ENCODE measurements at places on chromosomes 1 and 21. TPM values are rescaled to one million over a fixed set of nuclear protein-coding genes. Genes with fewer than 3 reads are reported as not detected.
A peak's percentile ranks its signal among the peaks of the same experiment; 100 is the strongest.

- DNase-seq = no peak
These were observed at the start of gene IGSF21 for GRCh38 chr1:18107369-18108298. Gene IGSF21, plus strand, starts transcription at chr1:18107798. Its CDS starts 331 bp downstream, at chr1:18108129.

GRCh38 chr1:23927097-23927496, 13.9 kb upstream of the CNR2 start:
- DNase-seq = no peak

GRCh38 chr21:15442743-15443469, 286.9 kb upstream of the USP25 start:
- DNase-seq = no peak

DNA sequence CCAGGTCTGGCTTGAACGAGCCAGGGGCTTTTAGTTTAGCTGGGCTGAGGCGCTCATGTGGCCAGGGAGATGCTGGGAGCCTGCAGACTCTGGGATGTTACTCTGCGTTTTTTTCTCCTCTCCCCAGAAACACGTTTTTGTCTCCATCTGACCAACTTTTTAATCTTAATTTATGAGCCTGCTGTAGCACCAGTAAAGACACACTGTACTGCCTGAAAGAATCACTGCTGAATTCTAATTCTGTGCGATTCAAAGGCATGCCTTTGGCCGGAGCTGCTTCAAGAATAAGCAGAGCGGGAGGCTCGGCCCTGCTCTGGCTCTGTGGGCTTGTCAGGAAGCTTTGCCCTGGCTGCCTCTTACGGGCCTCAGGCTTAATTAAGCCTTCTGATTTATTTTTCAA, 129.5 kb downstream of the CAMTA1 start:
- DNase-seq = no peak

- no peak for DNase-seq
These were observed 727.8 kb upstream of the ADAMTS5 start for GRCh38 chr21:27694667-27695066.

DNA sequence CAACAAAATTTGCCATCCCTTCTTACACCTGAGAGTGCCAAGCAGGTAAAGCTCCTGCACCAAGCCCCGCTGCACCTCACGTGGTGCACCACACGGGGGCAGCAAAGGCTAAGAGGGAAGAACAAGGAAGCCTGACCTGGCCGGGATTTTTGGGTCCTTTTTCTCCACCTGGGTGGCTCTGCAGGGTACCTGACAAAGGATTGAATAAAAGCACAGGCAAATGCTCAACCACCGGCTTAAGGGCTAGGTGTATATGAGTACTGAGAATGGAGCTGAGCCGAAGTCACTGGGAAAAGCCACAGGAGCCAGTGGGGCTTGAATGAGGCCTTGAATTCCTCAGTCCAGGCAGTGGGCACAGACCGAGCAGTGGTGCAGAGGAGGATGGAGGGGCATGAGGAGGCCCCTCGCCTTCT, 36.4 kb downstream of the ZNF697 start:
- DNase-seq = peak; percentile 66

DNA sequence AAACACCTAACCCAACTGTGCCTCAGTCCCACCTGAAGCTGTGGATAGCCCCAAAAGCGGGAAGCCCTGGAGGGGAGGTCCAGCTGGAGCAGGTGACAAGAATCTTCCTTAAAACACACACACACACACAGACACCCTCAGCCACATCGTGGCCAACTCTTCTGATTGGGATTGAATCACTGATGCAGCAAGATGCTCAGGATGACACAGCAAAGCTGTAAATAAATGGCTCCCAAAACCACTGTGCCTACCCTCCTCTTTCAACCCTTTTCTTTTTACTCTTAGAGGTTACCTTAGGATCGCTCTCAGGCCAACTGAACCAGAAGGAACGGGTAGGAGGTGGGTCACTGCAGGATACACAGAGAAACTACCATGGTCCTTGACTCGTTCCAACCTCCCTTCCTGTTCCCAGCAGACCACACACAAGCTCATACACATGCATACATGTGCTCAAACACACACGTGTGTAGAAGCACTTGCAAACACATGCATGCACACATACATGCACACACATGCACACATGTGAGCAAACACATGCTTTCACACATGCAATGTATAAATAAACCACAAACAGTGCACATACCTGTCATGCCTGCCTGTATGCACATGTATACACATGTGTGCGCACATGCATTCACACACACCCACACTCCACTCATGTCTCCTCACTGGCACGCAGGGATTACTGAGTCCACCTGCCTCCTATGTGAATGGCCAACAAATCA, 14.4 kb downstream of the CAPN9 start:
- DNase-seq = no peak

- DNase-seq = no peak
These were observed 6.3 kb downstream of the VANGL1 start for GRCh38 chr1:115647919-115648650.

GRCh38 chr1:115764541-115764940, 4.0 kb downstream of the CASQ2 start:
- DNase-seq = peak; percentile 44

DNA sequence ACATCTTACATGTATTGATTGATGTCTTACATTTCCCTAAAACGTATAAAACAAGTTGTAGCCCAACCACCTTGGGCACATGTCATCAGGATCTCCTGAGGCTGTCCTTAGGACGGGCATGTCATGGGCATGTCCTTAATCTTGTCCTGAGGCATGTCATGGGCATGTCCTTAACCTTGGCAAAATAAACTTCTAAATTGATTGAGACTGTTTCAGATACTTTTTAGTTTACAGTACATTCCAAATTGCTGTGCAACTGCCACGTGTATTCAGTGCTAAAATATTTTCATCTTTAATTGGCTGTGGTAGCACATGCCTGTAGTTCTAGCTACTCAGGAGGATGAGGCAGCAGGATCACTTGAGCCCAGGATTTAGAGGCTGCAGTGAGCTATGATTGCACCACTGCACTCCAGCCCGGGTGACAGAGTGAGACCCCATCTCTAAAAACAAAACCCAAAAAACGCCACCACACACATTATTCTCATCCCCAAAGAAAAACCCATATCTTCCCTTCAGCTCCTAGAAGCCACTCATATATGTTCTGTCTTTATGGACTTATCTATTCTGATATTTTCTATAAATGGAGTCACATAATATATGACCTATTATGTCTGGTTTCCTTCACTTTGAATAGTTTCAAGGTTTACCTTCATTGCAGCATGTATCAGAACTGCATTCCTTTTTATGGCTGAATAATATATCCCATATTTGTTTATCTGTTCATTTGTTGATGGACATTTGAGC, 96.0 kb upstream of the BTG3 start:
- DNase-seq = no peak

DNA sequence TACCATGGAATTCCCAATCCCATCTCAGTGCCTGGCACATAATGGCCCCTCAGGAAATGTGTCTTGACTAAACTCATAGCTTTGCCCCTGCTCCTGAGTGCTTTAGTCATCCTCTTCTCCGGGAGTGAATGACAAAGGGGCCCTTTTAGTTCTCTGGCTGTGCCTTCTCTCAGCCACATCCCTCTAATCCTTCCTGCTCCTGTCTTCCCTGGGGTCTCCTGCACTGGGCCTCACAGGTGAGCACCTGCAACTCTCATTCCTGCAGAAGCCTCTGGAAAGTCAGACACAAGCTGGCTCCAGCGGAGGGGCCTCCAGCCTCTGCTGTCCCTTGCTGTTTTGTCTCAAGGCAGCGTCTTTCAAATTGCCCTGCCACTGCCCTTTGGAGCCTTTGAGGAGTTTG, 14.0 kb upstream of the ETV3L start:
- no peak for DNase-seq

- DNase-seq = no peak
These were observed 12.4 kb downstream of the LAMC2 start for GRCh38 chr1:183198463-183198862.

- no peak for DNase-seq
These were observed 71.2 kb downstream of the CASZ1 start for GRCh38 chr1:10724948-10725847.

- no peak for DNase-seq
These were observed 85.6 kb downstream of the GREM2 start for GRCh38 chr1:240526312-240526711.

- DNase-seq = no peak
These were observed 816.9 kb downstream of the PLA2G4A start for GRCh38 chr1:187645651-187646050.

GRCh38 chr1:200128944-200129879, 101.7 kb downstream of the NR5A2 start:
- DNase-seq = no peak

DNA sequence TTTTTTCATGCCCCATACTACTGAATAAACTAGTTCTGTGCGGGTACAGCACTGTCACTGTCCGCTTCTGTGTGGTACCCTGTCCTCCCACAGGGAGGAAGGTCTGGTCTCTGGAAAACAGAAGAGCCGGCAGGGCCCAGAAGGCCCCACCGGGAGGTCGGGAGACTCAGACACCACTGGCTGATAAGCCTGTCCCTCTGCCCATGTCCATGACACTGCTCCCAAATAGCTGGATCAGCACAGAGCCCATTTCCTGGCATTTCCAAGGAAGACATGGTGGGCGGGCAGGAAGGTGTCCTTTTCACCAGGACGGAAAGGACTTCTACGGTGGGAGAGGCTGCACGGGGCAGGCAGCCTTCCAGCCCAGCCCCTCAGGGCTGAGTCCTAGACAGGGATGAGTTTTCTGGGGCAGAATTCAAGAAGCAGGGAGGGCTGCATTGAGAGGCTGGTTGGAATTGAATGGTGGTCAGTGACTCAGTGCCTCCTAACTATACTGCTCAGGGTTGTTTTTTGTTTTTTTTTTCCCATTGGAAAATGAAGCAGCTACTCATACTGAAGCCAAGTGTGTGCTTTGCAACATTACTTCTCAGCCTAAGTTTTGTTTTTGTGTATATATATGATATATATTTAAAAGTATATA, 7.1 kb downstream of the PSRC1 start:
- peak; percentile 14 for DNase-seq

DNA sequence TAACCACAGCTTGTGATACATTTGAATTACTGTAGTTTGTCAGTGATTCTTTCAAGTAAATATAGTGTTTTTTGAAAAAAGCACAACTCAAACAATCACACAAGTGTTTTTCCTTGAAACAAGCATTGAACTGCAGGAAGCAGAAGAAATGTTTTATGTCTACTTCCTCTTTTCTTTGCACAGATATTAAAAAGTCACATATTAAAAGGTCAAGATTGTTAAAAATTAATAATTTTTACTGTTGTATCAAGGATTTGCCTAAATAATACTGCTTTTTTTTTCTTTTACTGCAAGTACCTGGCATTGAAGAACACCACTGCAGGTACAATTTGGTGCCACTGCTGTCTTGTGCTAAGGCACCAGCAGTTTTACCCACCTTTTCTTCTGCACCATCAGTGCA, 214.2 kb upstream of the C1orf105 start:
- no peak for DNase-seq

DNA sequence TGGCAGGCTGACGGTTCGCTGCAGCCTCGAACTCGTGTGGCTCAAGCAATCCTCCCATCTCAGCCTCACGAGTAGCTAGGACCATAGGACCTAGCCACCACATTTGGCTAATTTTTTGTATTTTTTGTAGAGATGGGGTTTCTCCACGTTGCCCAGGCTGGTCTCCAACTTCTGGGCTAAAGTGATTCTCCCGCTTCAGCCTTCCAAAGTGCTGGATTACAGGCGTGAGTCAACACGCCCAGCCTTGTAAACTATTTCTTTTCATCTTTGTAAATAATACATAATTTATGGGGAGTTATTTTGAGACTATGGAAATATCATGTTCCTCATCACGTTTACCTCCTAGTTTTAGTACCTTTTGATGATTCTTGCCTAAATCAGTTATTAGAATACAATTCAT, 906 bp upstream of the FBXO28 start:
- DNase-seq = no peak

DNA sequence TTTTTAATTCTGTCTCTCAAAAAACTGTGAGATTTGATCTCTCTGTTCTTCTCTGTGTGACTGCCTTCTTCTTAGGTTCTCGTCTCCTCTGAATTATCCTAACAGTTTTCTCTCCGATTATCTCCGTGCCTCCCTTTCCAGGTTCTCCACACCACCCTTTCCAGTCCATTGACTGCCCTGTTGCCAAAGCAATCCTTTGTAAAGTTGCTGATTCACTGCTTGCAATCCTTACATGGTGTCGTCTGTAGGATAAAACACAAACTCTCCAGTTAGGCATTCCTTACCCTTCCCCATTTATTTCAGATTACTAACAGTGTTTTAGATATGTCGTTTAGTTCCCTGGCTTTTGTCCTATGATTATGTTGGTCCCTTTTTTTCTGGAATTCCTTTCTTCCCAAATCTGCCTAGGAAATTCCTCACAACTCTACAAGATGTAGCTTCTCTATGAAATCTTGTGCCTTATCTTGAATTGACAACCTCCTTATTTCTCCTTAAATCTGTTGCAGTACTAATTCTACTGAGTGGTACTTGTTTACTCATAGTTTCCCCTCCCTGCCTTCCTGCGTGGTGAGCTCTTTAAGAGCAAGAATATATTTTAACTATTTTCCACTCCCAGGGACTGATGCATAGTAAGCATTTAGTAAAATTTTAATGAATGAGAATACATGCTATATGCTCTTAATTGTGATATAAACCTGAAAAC, 22.3 kb downstream of the RCOR3 start:
- no peak for DNase-seq

Gene FCGR1A
- total RNA-seq = 7.8 TPM

Gene TESK2
- 3.6 TPM for total RNA-seq

Gene NCDN
- 16.2 TPM for total RNA-seq

Gene SYPL2
- total RNA-seq = 16.9 TPM

Gene RAB3B
- total RNA-seq = 0.97 TPM

Gene GJA8
- total RNA-seq = not detected

Gene CATSPER4
- not detected for total RNA-seq

Gene TEX38
- not detected for total RNA-seq
